ENCODE measurements at places on chromosomes 6 and 20. TPM values are rescaled to one million over a fixed set of nuclear protein-coding genes. Genes with fewer than 3 reads are reported as not detected.

DNA sequence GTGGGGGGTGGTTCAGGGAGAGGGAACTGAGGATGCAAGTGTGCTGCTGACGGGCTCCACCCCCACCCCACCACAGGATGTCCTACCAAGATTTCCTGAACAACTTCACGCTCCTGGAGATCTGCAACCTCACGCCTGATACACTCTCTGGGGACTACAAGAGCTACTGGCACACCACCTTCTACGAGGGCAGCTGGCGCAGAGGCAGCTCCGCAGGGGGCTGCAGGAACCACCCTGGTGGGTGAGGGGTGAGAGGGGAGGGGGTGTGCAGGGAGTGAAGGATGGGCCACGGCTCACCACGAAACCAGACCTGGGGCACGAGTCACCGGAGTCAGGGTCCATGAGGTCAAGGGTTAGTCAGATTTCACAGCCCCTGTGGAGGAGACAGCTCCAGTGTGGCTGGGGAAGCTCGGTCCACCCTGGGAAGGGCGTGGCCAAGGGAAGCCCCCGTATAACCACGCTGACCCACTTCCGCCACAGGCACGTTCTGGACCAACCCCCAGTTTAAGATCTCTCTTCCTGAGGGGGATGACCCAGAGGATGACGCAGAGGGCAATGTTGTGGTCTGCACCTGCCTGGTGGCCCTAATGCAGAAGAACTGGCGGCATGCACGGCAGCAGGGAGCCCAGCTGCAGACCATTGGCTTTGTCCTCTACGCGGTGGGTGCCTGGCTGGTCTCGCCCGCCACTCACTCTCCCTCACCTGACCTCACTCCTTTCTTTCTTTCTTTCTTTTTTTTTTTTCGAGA is 18.3 kb downstream of the CAPN11 start:
- no peak for DNase-seq

The ARID1B gene
- 223 TPM for total RNA-seq

- no peak for DNase-seq
Observed at GRCh38 chr6:119557239-119557638, 207.7 kb upstream of the MAN1A1 start.

GRCh38 chr6:138404666-138405337 is 779 bp downstream of the HEBP2 start:
- DNase-seq: no peak

GRCh38 chr6:3276174-3277167 is 17.7 kb downstream of the PSMG4 start:
- DNase-seq: no peak

The MATN4 gene
- not detected for total RNA-seq

The LY6G6F gene
- total RNA-seq: not detected

- DNase-seq: no peak
Observed at GRCh38 chr20:62048346-62048761, 17.3 kb downstream of the TAF4 start.

The BFSP1 gene
- 1.0 TPM for total RNA-seq

The ADGRG6 gene
- 145 TPM for total RNA-seq

GRCh38 chr6:130009146-130009545 is 9.2 kb upstream of the L3MBTL3 start:
- no peak for DNase-seq

The SMIM8 gene
- 13.1 TPM for total RNA-seq

The ASIP gene
- 0.70 TPM for total RNA-seq

The LSM2 gene
- 35.6 TPM for total RNA-seq

The IMPG1 gene
- total RNA-seq: not detected

The OVOL2 gene
- 16.2 TPM for total RNA-seq

DNA sequence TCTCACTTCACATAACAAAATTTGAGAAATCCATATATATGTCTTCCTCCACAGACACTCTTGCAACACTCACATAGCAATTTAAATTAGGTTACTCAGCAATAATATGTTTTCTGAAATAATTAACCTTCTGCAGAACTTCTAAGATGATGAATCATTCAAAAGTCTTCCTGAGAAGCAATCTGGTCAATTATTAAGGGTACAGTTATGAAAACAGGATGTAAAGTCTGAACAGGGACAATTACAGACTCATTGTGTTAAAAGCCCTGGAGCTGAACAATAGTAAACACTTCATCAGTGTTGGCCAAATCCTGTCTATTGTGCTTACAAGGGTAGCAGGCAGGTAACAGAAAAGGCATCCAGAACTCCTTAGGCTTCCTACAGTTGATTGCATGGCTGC is 75.4 kb downstream of the FILIP1 start:
- no peak for DNase-seq

The MYLIP gene
- total RNA-seq: 53.1 TPM

DNA sequence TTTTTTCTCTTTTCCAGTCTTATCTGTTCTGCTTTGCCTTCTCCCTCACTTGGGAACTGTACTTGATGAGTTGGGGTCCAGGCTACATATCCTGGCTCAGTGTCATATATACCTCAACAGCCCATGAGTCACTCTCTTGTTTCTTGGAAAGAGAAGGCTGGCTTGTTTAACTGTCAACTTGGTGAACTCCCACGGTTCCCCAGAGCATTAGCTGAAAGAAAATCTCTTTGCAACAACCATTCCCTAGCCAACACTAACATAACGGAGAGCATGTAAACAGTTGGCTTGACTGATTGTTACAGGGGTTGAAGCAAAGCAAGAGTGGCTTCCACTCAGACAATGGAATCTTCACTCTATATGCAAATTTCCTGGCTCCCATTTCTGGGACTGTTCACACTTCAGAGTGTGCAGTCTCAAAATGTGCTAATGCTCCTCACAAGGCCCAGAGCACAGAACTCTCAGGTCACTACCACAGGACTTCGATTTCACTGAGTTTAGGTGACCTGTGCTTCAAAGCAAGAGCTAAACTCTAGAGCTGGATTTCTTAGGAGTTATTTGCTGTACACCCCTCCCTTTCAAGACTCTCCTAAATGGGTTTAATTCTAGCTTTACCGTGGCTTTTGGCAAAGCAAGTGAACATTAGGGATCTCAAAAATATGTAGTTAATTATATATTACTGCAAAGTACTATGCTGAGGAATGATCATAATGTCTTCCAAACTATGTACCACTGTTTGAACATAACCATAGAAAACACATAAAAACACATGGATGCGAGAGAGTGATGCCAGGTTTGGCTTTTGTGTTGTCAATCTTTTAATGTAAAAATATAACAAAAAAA is 609.8 kb downstream of the RFPL4B start:
- no peak for DNase-seq

DNA sequence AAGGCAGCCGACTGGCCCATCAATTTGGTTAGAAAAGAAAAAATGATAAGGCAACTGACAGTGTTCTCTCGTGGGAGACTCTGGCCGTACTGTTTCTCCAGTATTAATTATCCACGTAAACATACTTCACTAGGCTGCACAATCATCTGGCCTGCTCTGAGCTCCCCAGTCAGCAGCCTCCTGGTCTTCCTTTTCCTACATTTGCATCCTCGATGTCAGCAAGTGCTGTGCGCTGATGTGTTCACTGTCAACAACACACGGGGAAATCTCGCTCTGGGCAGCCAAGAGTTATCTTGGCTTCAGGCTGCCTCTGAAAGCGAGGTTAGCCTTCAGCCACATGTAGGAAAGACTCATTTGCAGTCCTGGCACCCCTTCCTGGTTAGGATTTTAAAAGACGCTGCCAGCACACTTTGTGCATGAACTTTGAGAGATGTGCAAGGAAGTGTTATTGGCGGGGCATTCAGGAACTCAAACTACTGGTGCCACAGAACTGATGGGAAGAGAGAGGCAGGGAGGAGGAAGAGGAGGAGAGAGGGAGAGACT is 460.5 kb upstream of the ARID1B start:
- DNase-seq: no peak

- no peak for DNase-seq
Observed at GRCh38 chr6:90044833-90045381, 150.6 kb downstream of the GJA10 start.

GRCh38 chr20:57566803-57567459 is 6.0 kb downstream of the PCK1 start:
- DNase-seq: no peak

The EYS gene
- not detected for total RNA-seq

DNA sequence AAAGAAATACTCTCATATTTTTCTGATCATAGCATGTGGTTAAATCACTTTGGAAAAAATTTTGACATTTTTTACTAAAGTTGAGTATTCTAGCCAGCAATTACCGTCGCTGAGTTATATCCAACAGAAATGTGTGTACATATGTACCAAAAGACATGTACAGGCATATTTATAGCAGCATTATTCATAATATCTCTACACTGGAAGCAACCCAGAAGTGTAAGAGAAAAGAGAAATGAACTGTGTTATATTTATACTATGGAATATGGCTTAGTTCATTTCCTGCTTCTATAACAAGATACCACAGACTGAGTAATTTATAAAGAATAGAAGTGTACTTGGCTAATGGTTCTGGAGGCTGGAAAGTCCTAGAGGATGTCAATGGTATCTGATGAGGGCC is 474.0 kb upstream of the GJE1 start:
- DNase-seq: no peak

The AURKA gene
- 1.6 TPM for total RNA-seq

DNA sequence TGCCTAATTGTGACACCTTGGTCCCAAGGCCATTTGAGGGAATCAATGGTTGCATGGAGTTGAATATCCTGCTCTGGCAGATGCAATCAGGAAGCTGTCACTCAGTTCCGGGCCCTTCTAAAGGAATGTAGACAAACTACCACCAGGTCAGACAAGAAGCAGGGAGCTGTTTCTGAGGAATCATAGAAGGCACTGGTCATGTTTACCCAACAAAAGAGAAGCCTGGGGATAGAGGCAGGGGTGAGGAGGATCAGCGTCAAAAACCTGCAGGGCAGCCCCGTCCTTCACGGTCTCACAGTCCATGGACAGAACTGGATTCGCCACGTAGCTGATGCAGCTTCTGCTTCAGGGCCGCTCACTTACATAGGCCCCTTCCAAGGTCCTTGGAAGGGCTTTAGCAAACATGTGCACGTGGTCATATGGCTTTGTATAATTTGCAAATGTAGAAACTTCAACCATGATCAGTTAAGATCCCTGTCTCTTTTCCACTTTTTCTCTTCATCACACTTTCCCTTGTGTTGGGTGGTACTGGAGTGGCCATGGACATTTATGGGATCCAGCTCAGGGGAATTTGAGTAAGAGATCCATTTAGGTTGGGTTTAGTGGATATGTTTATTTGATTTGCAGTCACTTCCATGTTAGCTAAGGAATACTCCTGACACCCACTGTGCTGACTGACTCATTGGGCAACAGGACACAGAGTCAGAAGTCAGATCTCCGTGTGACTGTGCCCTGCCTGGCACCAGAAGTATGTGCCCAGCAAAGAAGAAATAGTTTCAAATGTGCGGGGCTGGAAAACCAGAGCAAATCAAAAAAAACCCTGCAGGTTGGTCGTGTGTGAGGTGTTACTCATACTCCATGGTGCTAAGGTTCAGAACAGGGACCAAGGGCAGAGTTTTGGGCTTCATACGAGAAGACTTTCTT is 60.0 kb upstream of the ZFAND3 start:
- no peak for DNase-seq

The ADA gene
- total RNA-seq: 3.6 TPM

The GCNT2 gene
- 3.1 TPM for total RNA-seq

The SLC22A7 gene
- total RNA-seq: not detected

GRCh38 chr6:5151360-5151954 is 66.3 kb downstream of the PPP1R3G start:
- DNase-seq: no peak

All from ureter (tissue), 1 donor.